Kidney epithelial cell (primary cell): ENCODE measurements at places on chromosomes 6 and 20.

DNA sequence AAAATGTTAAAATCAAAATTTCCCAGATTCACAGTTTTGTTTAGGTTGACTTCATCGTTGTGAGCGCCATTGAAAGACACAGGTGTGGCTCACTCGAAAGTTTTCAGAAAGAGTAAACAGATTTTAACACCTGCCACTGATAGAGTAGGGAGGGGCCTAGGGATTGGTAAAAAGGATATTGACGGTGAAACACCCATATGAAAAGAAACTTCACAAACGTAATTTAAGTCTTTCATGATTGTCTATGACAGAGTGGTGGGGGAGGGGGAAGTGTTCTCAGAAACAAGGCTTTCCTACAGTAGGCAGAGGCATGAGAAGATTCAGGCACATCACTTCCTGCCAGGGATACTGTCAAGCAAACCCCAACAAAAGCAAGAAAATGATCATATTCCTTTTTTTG lies 101.4 kb downstream of the PERP start:
- DNase-seq, result no peak

DNA sequence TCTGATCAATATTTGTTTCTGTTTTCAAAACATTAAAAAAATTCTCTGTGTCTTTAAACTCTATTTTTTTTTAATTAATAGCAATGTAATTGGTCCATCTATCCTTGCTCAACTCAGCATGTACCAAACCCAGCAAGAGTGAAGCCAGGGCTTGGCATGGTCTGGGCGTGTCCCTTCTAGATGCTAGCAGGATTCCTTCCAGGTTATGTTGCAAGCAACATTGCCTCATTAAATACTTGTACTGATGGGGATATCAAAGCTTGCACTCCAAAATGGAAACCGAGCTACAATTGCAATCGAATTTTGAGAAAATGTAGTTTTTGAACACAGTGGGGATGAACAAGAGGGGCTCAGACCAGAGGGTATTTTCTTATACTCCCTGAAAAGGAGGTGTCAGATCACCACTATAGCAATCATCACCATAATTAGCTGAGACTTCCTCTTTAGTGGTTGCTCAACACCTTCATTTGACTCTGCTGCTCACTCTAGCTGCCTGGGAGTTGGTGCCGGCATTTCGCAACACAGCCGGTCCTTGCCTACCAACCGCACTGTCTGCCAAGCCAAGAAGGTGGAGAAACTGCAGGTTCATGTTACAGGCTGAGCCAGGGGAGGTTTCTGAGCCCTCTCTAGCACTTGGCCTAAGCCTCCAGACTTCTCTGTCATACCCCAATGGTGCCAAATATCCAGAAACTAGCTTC lies 67.8 kb upstream of the RALGAPA2 start:
- DNase-seq, result no peak

DNA sequence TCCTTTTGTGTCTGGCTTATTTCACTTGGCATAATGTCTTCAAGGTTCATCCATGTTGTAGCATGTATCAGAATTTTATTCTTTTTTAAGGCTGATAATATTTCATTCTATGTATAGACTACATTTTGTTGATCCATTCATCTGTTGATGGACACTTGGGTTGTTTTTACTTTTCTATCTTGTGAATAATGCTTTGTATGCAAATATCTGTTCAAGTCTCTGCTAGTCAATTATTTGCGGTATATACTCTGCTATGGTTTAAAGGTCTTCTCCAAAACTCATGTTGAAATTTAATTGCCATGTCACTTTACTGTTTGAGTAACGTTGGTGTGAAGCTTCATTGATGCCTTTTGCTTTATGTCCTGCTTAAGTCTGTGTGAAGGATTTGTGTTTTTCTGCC lies 27.5 kb downstream of the ECI2 start:
- DNase-seq, result no peak

GRCh38 chr6:395432-396125 lies 4.0 kb downstream of the IRF4 start:
- no peak for DNase-seq

DNA sequence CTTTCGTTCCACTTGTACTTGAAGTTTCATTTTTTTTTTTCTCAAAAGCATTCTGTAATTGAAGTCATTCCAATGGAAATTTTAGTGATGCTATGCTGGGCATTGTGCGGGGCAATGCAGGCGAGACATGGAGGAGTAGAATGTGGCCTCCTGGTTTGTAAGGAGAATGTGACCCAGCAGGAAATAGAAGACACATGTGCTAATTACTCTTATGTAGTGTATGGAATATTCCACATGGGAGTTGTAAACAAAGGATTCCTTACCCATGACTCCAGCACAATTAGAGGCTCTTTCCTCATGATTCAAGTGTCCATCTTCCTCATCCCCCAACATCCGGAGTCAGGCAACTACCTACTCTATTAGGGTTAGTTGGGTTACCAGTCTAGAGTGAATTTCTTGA lies 14.9 kb upstream of the RFPL4B start:
- no peak for DNase-seq

DNA sequence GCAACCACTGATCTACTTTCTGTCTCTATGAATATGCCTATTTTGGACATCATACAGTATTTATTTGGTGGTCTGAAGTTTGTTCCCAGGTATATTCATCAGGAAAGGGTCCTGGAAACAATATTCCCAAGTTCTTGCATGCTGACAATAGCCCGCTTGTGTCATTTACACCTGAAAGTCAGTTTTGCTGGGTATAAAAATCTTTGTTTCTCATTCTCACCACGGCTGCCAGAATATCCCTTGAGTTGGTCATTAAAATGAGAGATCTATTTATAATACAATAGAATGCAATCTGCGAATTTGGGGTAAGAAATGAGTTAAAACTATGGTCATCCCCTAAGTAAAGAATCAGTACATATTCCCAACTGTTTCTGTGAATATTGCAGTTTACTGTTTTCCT lies 79.0 kb downstream of the MAN1A1 start:
- no peak for DNase-seq

- no peak for DNase-seq
Measured at GRCh38 chr6:47473791-47474346, 3.7 kb upstream of the CD2AP start.

GRCh38 chr20:2132461-2132901 lies 30.9 kb downstream of the STK35 start:
- DNase-seq, result no peak

DNA sequence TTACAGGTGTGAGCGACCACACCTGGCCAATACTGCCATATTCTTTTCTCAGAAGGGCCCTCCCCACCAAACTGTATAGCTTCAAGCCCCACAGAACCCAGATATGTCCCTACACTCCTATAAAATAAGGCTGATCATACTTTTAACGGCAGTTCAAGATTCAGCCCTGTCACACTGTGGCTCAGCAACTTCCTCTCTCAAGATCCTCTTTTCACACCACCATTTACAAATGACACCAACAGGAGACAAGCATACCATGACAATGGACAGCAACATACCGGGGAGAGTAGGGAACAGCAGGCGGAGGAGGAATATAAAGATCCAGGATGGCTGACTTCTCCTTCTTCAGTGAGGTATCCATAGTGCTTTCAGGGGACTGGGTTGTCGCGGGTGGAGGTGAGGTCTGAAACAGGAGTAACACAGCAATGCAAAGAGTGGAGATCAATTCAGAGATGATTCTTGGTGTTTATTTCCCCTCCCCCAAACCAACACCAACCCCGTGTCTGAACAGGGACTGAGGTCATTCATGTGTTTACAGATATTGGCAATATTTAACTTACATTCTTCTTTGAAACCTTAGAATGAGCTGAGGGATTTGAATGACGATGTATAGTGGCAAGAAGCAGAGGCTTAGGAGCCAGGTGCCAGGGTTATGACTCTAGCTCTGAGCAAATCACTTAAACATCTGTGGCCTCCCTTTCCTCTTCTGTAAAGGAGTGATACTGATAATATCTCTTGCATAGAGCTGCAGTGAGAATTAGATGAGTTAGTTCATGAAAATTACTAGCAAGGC lies 57.6 kb upstream of the IPCEF1 start:
- DNase-seq, result peak; percentile 67

DNA sequence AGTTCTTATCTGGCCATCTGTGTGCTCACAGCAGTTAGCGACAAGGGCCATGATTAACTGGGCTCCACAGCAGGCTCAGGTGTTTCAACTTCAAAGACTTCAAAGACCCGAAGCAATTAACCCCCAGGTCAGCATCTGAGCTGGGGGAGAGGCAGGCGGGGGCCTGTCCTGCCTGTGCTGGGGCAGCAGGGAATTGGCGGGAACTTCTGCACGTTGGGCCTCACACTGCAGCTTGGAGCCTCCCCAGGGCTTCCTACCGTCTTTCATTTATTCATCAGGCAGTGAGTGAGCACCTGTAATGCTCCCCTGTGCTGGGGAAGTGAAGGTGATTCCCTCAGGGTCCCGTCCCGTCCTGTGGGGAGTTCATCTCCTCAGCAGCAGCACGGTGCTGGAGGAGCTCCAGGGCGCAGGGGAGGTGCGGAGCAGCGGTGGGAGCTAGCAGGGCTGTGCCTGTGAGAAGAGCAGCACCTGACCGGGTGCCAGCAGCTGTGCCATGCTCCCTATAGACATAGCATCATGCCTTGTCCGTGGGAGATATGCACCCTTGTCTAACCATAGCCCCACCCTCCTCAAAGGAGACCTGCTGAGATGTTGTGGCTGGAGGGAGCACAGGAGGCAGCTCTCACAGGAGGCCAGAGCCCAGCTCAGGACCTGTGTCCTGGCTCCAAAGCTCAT lies 51.8 kb upstream of the FRMD1 start:
- DNase-seq, result no peak

- no peak for DNase-seq
Measured at GRCh38 chr6:4568138-4568537, 208.1 kb upstream of the CDYL start.

- DNase-seq, result no peak
Measured at GRCh38 chr6:160424256-160424655, 76.1 kb downstream of the SLC22A3 start.

- no peak for DNase-seq
Measured at GRCh38 chr6:31355583-31355948, 1.4 kb downstream of the HLA-B start.

DNA sequence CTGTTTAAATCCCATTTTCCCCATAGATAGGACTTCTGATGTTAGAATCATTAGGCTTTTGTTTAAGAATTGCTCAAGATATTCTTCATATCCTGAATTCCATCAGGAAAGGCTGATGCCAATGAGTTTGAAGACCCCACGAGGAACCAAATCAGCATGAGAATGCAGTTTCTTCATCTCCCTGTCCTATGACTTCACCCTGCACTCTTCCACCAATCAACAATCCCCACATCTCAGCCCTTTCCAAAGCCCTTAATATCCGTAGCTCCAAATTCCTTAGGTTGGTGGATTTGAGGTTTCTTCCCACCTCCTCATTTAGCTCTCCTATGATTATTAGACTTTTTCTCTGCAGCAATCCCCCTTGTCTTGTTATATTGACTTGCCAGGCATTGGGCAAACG lies 88.3 kb upstream of the PRND start:
- DNase-seq, result no peak

DNA sequence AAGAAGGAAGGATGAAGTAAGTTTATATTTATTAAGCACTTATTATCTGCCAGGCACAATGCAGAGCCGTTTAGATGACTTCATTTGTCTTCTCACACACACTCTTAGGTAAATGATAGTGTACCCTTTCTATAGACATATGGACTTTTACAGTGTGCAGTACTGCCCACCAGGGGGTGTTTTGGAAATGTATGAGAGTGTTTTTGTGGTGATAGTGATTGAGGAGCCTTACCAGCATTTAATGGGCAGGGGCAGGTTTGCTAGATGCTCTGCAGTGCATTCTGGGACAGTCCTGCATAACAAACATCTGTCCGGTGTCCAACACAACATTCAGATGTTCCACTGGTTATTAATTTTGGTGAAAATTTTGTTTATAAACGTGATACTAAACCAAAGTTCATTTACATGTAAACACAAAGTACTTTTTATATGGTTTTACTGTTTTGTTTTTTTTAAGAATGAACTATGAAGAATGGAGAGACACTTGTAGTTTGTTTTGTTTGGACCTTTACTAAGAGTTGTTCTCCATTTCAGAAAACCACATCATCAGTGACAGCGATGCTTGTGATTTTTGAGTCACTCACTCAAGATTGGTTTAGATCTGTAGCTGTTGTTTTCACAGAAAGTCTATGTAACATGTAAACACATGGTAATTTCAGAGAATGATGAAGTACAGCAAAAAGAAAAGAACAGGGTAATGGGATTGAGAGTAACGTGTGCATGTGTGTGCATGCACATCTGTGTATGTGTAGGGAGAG lies 19.9 kb downstream of the KCNS1 start:
- DNase-seq, result no peak

DNA sequence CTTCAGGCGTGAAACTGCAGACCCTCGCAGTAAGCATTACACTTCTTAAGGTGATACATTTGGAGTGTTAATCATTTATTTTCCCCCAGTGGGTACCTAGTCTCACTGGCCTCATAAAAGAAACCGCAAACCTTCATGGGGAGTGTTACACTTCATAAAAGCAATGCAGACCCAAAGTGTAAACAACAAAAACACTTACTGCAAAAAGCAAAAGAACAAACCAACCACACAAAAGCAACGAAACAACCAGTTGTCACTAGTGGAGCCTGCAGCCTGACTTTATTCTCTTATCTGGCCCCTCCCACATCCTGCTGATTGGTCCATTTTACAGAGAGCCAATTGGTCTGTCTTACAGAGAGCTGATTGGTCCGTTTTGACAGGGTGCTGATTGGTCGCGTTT lies 23.8 kb downstream of the LY86 start:
- no peak for DNase-seq

DNA sequence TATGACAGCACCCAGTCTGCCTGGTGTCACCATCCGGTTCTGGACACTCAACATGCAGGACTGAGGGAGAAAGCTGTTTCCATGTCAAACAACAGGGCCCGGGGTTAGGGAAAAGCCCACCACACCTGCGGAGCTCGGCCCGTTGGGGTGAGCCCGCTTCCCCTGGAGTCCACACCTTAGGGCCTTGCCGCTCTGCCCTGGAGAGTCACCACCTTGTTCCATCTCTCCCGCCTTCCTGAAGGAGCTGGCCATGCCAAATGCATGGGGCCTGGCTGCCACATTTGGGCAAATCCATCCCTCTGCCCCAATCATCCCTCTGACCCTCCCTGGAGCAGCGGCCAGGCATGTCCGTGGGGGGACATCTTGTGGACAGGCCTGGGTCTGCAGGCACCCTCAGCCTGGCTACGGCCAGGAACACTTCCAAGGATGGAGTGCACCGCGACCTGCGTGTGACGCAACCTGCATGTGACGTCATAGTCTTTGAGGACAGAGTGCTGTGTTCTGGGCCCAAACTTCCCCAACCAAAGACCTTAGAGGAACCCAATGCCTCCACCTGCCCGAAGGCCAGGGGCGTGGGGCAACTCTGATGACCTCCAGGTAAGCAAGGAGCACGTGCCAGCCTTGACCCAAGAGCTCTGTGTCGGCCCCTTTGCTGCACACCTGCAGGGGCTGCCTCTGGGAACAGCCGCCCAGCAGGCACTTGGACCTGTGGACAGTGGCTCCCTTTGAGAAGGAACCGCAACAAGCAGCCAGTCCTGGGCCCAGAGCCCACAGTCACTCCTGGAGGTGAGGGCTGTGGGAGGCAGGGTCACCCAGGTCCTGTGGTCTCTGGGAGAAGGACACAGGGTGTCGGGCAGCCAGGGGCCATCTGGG lies 1.7 kb downstream of the CABLES2 start:
- DNase-seq, result no peak

GRCh38 chr6:52499681-52500236 lies 77.1 kb downstream of the TRAM2 start:
- DNase-seq, result no peak
